ENCODE measurements at places on chromosomes 4 and X.

DNA sequence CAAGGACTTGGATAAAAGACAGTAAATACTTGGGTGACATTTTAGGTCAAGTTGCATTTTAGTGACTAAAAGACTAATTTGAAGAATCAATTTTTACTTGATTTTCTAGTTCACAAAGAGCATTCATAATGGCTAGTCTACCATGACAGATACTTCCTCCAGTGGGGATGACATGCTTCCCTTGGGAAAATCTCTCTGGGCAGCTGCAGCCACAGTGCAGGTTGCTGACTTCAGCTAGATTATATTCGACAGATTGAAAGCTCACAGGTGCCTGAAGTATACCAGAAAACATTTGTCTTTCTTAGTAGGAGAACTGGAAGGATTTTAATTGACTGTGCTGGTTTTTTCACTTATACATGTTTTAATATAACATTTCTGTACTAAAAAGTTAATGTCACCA, 209.6 kb upstream of the MAGEB2 start:
- DNase-seq, result no peak

GRCh38 chr4:52606726-52607125, 52.4 kb downstream of the USP46 start:
- no peak for DNase-seq

DNA sequence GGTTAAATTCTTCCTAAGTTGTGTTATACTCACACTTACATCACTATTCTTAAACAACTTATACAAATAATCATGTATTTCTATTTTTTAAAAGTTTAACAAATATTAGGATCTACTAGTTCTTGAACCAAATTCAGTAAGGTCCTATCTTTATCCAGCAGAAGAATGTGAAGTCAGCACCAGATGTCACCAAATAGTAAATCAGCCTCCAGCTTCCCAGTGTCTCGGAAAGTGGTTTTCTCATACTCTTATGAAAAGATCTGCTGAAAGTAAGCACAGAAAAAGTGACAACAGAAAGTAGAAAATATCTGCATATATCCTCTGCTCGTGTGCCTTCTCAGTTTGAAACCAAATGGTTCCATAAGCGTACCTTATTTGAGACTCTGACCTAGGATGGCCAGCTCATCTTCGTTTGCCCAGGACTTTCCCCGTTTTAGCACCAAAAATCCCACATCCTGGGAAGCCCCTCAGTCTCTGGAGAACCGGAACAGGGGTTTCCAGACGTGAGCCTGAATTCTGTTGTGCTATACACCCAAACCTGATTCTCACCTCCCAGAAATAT, 98.0 kb upstream of the DCLK2 start:
- DNase-seq, result no peak

DNA sequence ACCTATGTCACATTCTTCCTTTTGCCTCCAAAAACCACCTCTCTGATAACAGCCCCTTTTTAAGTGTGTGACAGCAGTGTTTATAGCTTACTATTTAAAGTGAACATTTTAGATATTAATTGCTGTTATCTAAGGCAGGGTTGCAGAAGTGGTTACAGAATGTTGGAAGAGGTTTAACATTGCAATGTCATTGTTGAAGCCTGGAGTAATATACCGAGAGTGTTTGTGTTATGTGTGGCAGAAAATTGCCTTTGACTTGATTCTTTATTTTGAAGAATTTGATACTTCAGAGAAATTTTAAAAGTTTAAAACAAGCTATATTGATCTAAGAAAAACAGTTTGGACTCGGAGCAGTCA, 37.1 kb downstream of the SMARCAD1 start:
- no peak for DNase-seq

DNA sequence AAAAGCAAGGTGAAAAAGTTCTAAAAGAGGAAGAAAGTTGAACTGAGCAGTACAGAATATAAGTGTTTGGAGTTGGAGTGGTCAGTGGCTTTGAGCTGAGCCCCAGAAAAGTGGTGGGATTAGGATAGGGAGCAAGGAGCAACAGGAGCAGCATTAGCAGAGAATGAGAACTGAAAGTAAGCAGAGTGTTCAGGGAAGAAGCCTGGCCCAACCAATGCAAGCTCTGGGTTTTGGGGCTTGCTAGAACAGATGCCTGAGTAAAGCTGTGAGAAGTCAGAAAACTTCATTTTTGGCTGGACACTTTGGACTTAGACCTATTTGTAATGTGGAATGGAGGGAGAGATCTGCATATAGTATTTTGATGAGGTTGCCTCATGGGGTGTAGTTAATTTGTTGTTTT, 17.8 kb downstream of the JADE1 start:
- DNase-seq, result no peak

DNA sequence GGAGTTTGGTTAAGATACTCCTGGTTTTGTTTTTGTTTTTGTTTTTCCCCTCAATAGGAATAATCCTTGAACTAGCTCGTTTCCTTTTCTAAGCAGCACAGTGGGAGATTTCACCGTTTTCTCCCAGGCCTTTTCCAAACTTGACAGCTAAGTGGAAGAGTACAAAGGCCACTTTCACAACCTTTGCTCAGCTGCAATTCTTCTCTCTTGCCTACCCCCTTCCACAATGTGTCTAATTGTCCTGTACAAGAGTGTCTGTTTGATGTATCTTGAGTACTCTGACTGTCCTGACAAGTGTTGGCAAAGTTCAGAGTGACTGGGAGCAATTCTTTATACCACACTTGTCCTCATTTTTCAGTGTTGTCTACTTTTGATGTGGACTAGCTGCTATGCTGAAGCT, 674.3 kb upstream of the AMOT start:
- DNase-seq, result no peak

DNA sequence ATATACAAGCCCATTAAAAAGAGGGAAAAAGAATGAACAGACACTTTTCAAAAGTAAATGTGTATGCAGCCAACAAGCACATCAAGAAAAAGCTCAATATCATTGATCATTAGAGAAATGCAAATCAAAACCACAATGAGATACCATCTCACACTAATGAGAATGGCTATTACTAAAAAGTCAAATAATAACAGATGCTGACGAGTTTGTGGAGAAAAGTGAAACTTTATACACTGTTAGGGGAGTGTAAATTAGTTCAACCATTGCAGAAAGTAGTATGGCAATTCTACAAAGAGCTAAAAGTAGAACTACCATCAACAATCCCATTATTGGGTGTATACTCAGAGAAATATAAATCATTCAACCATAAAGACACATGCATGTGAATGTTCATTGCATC, 203.0 kb downstream of the ARAP2 start:
- DNase-seq, result no peak

GRCh38 chr4:150972592-150972991, 42.5 kb downstream of the LRBA start:
- no peak for DNase-seq

DNA sequence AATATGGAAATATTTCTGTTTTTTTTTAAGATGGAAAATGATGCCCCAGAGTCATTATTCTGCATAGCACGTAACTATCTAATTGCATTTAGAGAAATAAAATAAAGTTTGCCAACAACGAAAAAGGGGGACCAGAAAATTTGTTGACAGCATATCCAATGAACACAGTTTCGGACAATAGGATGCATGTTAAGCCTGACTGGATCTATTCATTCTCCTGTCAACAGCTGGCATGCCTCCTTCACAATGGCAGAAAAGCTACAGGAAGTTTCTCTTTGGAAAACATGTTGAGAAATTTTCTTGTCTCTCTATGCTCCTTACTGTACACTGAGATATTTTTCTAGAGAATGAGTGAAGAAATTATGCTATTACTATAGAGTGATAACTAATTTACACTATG, 262.5 kb downstream of the GRID2 start:
- DNase-seq, result peak; percentile 25

- DNase-seq, result no peak
Measured at GRCh38 chrX:41664375-41664901, 24.3 kb upstream of the GPR34 start.

DNA sequence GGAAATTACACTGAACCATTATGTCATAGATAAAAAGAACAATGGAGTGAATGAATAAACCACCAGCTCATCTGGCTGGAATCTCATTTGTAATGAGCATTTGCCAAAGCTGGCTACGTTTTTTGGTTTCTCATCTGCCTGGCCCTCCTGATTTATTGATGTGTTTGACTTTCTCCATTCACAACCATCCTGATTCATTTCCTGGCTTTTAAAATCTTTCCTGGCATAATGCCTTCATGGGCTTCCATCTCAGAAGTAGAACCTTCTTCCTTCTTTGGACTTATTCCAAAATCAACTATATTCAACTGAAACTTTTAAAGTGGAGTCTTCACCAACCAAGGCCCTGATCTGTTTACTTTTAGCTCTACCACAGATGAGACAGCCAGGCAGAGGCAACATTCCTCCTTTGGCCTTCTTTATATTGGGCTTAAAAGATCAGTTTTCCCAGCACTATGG, 36.0 kb upstream of the ARSJ start:
- no peak for DNase-seq

DNA sequence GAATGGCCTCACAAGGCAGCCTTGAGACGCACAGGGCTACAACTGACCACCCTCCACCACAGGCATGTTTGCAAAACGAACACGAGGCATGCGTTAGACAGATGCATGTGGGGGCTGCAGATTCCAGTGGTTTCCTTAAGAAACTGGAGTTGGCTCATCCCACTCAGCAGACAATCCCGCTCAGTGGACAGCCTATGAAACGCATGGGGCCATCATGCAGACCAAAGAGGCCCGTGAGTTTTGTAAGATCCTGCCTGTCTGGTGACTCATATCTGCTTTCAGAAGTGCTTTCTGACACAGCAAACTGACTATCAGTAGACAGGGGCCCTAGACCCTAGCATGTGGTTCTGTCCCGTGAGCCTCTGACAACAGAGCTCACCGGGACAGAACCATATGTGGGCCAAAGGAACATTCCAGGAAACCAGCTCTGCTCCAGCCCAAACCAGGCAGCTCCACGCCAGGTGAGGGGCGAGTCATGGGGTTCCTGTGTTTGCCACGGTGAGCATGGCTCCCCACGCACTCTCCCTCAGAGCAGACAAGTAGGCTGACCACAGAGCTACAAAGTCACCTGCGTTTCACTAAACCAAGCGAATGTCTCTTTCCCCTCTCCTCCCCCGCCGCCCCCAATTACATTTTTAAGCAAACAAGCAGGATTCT, 74.4 kb downstream of the MTMR1 start:
- DNase-seq, result no peak

DNA sequence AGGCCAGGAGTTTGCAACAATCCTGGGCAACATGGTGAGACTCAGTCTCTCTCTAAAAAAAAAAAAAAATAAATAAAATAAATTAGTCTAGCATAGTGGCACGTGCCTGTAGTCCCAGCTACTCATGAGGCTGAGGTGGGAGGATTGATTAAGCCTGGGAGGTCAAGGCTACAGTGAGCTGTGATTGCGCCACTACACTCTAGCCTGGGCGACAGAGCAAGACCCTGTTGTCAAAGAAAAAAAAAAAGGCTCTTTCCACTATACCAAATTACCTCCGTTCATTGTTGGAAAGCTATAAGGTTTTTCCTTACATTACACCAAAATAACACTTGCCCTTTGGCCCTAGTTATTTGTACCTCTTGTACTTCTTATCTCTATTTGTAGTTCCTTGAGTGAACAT, 9.9 kb upstream of the PRSS48 start:
- DNase-seq, result no peak

DNA sequence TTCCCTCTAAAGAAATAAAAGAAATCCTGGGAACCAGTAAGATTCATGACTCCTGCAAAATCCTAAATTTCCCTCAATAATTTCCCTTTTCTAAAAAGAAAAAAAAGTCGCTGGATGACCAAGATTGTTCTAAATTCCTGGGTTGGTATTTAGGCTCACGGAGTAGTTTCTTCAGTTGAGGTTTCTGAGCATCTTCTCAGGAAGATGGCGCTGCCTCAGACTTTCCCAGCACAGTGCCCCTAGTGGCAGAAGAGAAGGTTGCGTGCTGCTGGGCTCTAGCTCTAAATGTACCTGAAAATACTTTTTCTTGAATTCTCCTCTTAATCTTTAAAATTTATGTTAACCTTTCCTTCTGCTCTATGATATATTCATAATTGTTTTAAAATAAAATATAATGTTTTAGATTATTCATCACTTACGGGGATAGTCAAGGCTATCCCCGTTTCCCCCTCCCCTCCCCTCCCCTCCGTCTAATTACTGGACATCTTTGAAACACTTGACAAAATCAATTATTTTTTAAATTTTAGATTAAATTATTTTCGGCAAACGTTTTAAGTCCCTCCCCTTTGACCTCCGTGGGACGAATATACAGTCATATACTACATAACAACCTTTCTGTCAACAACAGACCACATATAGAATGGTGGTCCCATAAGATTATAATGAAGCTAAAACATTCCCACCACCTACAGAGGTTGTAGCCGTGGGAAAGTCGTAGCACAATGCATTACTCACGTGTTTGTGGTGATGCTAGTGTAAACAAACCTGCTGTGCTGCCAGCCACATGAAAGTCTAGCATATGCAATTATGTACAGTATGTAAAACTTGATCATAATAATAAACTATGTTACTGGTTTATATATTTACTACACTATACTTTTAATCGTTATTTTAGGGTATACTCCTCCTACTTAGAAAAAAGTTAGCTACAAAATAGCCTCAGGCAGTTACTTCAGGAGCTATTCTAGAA, 41.0 kb upstream of the GATB start:
- DNase-seq, result no peak

GRCh38 chr4:8030121-8030781, 90.6 kb upstream of the AFAP1 start:
- DNase-seq, result no peak

- no peak for DNase-seq
Measured at GRCh38 chrX:46704767-46705386, 54.0 kb downstream of the SLC9A7 start.

DNA sequence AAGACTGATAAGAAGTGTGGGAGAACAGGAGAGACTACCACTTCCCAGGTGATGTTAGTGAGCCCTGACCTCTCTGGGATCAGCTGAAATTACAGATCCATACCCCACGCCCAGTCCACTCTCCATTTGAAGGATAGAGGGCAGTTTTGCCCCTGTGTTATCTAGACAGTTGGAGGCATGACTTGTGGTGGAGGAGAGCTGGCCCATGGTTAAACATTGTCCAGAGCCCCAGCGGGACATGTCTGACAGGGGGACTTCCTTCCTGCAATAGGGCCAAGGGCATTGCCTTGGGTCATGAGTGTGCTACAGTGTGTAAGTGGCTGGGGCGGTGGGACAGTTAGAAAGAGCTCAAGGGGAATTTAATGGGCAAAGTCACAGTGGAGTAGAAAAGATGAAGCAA, 181.1 kb downstream of the MID1IP1 start:
- no peak for DNase-seq

- no peak for DNase-seq
Measured at GRCh38 chrX:31139961-31140360, 68.1 kb upstream of the FTHL17 start.

GRCh38 chr4:3031357-3032082, 42.8 kb downstream of the HTT-AS start:
- DNase-seq, result no peak

GRCh38 chr4:144739511-144740033, 93.6 kb downstream of the HHIP start:
- DNase-seq, result no peak

DNA sequence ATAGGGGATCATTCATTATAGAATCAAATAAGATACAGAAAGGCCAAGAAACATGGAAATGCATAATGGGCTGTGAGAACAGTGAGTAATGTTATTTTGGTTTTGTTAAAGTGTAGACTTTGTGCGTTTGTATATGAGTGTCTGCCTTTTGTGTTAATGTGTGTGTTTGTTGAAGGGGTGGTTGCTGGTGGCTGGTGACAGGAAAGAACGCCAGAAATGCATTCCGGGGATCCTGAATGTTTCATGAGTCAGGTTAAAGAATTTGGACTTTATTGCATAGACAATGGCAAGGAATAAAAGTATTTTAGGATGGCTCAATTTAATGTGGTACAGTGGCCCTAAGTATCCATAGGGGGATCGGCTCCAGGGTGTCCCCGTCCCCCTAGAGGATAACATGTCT, 1228.9 kb downstream of the PCDH7 start:
- no peak for DNase-seq
